GDM1 (cell line): ENCODE measurements at places on chromosomes 12 and 14.

DNA sequence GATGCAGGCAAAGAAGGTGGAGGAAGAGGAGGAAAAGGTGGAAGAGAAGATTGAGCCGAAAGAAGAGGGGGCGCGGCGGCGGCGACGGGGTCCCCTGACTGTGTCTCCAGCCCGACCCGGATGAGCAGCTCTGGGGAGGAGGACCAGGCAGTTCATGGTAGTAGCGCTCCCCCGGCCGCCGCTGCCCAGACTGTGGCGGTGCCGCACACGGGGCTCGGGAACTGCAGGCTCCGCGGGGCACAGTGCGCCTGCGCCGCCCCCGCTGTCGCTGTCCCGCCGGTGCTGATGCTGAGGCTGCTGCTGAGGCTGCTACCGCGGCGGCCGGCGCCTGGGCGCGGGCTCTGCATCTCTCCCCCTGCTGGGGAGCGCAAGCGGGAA, at the start of gene KCNH5:
TSS of gene KCNH5 (minus strand) at position 225 of the 378 bp plus-strand sequence. CDS start 272 bp downstream, outside the sequence.
- no peak for DNase-seq

- no peak for DNase-seq
These were observed 10.0 kb upstream of the KLC1 start for GRCh38 chr14:103619057-103619456.

- DNase-seq: no peak
These were observed 4.4 kb upstream of the AVPR1A start for GRCh38 chr12:63155375-63155774.

DNA sequence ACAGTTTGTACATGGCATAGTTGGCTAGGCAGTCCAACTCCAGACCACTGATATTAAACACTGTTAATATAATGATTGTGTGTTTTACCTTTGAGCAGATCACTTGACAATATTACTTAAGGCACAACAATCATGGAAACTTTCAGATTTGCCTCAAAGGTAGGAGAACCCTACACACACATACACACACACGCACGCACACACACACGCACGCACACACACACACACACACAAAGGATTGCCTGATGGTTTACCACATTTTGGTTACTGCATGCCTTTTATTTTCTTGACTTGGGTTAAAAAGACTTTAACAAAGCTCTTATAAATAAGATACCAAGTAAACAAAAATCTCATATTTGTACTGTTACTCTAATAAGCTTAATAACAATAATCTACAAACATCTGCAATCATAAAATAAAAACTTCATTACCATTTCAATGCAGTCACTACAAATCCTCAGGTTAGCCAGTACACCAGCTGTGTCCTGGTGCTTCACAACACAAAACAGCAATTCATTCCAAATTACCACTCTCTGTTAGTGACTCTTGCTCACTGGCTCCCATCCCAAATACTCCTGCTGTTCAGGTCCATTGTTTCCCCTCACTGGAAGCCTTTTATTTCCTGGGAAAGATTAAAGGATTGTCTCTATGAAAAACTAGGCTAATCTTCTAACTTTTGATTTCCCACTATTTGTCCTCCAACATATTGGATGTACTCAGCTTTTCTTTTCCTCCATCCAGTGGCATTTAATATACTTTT, 175.2 kb upstream of the ATP2B1 start:
- no peak for DNase-seq

GRCh38 chr14:63134801-63135200, 69.4 kb upstream of the RHOJ start:
- DNase-seq: no peak

GRCh38 chr12:58364389-58365086, 423.2 kb downstream of the ATP23 start:
- DNase-seq: no peak

DNA sequence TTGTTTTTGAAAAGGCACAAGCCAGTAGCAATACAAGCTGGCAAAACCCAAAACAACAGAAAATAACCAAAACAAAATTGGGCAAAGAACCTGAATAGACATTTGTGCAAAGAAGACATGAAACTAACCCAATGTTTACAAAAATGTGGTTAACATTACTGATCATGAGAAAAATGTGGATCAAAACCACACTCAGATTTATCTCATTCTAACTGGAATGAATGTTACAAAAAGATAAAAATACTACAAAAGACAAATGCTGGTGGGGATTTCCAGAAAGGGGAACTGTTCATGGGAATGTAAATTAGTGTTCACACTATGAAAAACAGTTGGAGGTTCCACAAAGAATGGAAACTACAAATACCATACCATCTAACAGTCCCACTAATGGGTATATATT, 26.6 kb downstream of the ASCL4 start:
- DNase-seq: no peak

GRCh38 chr12:39682689-39683477, 63.3 kb upstream of the ABCD2 start:
- no peak for DNase-seq

GRCh38 chr14:61323970-61324369, 2.6 kb downstream of the PRKCH start:
- no peak for DNase-seq

DNA sequence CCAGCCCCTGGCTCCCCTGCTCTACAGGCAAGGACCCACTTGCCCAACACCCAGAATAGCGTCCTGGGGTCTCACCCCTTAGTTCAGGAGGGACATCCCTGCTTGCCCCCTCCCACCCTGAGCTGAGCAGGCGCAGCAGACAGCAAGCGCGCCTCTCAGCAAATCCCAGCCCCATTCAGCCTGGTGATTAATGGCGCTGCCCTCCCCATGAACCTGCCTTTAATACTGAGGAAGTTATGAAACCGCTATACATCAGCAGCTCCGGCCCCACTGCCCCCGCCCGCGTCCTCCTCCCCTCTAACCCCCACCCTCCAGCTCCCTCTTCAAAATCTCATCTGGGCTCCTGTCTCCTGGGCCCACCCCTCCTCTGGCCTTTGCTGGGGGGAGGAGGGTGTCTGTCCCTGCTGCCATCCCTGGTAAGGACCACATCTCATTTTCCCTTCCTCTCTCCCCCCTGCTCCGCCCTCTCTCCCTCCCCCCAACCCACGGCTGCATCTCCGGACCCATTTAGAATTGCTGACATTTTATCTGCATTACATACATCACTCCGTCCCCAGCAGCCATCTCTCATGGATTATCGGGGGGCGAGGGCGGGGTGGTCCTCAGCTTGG, 7.1 kb upstream of the SMUG1 start:
- no peak for DNase-seq

GRCh38 chr14:33165144-33165925, 226.7 kb downstream of the NPAS3 start:
- no peak for DNase-seq

DNA sequence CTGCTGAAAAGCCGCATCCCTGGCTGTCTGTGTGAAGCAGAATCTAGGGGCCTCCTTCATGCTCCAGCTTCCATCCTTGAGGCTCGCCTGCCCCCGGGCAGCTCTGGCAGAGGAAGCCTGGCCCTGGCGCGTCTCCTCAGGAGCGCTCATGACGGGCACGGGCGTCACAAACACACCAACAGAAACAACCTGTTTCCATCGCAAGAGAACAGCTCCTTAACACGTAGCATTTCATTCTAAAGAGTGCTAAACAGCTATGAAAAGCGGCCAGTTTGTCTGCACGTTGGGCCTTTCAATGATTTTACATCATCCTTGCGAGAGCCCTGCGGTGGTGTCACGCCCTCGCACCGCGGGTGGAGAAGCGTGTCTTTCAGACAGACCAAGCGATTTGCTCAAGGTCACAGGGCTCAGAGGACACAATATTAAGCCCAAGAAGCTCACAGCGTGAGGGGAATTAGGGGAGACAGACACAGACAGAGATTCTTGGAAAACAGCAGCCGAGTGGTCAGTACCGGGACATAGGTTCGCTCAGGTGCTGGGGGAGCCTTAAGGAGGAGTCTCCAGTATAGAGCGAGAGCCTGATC, 4.9 kb downstream of the ADGRD1 start:
- DNase-seq: no peak

GRCh38 chr12:30047516-30048254, 263.9 kb upstream of the TMTC1 start:
- no peak for DNase-seq

GRCh38 chr12:49985981-49986380, 13.2 kb downstream of the AQP6 start:
- DNase-seq: no peak

GRCh38 chr14:96592591-96593386, 90.6 kb downstream of the PAPOLA start:
- no peak for DNase-seq

GRCh38 chr14:103688906-103689902, 26.0 kb downstream of the XRCC3 start:
- no peak for DNase-seq

- no peak for DNase-seq
These were observed 4.7 kb downstream of the SPRYD3 start for GRCh38 chr12:53074283-53074998.

DNA sequence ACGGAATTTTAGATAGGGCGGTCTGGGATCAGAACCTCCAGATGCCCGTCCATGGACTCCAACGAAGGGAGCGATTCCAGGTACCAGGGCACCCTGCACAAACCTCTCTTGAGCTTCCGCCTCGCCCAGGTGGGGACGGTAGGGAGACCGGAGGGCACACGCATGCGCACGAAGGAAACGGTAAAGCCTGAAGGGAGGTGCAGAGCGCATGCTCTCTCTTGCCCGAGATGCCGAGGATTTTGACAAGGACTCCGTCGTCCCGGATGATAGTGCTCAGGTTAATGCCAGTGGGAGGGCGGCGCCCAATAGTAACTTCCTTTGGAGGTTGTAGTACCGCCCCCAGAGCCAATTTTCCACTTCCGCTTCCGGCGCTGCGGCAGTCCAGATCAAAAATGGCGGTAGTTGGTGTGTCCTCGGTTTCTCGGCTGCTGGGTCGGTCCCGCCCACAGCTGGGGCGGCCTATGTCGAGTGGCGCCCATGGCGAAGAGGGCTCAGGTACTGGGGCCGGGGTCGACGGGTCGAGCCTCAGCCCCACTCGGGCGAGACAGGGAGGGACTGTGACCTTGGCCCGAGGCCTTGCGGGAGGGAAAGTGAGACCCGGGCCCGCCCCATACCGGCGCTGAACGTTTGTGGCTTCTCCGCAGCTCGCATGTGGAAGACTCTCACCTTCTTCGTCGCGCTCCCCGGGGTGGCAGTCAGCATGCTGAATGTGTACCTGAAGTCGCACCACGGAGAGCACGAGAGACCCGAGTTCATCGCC, at the start of gene COX6A1:
TSS of gene COX6A1 (plus strand) at position 379 of the 760 bp plus-strand sequence. CDS start at position 393, 14 bp downstream.
- DNase-seq: peak; percentile 96

DNA sequence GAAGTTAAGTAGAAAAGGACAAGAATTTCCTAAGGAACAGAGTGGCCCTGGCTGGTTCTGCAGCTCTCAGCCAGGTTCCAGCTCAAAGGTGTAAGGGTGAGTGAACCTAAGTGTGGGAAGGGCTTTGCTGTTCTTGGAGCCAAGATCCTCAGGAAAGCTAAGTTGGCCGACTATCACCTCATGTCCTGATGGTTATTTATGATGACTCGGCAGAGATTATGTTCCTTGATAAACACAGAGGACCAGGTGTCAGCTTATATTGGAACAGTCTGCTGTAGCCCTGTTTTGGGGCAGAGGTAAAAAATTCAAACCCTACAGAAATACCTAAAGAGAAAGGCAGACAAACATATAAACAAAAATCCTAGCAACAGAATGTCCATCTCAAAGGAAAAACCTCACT, 128.5 kb downstream of the TBX3 start:
- no peak for DNase-seq

GRCh38 chr12:7667125-7667524, 1.4 kb upstream of the APOBEC1 start:
- peak; percentile 70 for DNase-seq

DNA sequence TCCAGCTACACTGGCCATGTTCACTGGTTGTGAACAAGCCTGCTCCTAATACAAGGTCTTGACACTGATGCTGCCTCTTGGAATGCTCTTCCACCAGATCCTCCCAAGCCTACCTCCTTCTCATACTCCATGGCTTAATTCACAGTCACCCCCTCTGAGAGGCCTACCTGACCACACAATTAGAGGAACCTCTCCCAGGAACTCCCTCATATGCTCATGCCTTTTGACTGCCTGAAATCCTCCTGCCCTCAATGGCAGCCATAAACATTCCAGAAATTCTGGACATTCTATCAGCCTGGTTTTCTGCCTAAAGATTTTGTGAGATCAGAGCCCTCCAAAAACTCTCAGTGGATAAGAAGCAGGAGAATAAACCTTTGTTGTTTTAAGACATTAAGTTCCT, 340.2 kb downstream of the C12orf75 start:
- DNase-seq: no peak
